ENCODE measurements at places on chromosomes 13 and 19.
A peak's percentile ranks its signal among the peaks of the same experiment; 100 is the strongest.

DNA sequence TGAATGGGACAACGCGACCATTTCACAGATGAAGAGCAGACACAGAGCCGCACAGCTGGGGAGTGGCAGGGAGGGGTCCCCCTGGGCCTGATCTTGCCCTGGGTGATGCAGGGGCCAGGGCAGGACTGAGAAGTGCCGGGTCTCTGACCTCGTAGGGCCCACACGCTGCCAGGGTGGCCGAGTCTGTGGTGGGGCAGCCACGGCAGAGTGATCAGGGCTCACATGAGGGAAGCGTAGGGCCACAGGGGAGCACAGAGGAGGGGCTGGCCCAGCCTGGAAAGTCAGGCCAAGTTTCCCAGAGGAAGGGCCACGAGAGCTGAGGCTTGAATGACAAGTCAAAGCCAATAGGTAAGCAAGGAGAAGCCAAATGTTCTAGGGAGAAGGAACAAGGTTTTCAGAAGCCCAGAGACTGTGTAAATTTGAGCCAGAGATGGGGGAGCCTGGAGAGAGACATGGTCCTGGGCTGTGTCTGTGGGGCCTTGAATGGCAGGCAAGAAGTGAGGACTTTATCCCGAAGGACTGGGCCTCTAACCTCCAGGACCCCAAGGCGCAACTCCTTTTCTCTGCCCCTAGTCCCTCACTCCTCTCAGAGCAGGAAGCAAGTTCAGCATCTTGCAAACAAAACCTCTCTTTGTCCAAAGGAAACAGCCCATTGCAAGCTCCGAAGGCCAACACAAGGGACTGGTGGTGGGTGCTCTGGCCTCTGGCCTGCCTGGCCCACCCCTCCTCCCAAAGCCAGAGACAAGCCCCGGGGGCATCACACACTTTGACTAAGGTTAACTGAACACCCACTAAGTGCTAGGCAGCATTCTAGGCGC, 31.7 kb upstream of the FXYD3 start:
- DNase-seq: no peak

- DNase-seq: peak; percentile 32
Observed at GRCh38 chr13:60590800-60591747, 194.1 kb downstream of the TDRD3 start.

DNA sequence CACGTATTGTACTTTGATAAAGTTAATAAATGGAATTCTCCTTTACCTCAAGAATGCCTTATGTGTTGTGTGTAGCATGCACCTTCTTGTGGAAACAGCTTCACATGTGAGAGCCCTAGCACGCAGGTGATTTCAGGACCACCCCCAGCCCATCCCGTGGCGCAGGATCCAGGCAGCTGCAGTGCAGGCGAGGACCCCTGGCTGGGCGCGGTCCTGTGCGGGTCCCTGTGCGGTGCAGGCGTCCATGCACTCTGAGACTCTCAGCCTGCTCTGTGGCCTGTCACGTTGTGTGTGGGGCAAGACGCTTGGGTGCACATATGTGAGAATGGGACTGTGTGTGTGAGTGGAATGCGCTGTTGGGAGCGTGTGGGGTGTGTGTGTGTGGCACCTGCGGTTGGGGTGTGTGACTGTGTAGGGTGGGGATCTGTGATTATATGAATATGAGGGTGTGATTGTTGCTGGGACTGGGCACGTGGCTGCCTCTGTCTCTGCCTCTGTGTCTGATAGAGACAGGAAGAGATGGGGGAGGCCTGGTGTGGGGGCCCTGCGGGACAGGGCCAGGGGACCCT, 30.8 kb downstream of the WTIP start:
- DNase-seq: no peak

DNA sequence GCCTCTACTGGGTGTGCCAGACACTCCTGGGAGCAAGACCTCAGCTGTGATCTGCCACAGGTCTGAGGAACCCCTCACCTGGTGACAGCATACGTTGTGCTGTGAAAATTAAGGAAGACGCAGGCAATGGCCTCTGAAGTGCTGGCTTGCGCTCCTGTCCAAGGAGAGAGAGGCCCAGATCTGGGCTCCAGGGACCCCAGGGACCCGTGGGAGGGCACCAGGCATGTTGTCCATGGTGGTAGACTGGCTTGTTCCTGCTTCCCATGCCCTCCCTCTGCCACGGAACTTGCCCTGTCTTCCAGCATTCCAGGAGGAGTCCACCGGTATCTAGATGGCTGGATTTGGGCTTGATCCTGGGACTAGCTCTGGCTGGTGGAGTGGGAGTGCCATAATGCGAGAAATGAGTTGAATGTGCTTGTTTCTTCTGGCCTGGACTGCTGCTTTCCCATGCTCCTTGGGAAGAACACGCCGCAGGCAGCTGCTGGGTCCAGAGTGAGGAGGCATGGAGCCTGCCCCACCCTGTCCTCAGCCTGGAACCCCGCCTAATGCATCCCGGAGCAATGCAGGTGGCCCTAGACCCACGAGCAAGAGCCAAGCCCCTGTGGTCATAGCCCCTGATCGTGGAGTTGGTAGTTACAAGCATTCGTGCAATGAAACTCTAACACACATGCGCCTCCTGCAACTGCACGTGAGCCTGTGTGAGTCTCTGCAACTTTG, 190.2 kb downstream of the TEX29 start:
- DNase-seq: no peak

DNA sequence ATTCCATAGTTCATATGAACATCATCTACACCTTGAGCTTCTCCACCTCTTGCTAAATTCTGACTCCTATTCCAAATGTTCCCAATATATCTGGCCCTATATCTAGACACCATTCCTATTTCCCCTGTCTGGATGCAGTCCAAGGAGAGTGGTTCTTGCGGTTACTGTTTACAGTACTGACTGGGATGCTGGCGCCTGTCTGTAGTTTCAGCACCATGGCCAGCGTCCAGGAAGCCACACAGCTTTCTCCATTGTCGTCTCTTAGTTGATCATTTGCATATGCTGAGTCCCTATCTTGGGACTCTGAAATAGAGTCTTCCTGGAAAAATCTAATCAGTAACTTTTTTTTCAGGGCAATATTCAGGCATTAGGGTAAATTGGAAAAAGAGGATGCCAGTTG, 14.9 kb downstream of the LAIR2 start:
- DNase-seq: peak; percentile 40

DNA sequence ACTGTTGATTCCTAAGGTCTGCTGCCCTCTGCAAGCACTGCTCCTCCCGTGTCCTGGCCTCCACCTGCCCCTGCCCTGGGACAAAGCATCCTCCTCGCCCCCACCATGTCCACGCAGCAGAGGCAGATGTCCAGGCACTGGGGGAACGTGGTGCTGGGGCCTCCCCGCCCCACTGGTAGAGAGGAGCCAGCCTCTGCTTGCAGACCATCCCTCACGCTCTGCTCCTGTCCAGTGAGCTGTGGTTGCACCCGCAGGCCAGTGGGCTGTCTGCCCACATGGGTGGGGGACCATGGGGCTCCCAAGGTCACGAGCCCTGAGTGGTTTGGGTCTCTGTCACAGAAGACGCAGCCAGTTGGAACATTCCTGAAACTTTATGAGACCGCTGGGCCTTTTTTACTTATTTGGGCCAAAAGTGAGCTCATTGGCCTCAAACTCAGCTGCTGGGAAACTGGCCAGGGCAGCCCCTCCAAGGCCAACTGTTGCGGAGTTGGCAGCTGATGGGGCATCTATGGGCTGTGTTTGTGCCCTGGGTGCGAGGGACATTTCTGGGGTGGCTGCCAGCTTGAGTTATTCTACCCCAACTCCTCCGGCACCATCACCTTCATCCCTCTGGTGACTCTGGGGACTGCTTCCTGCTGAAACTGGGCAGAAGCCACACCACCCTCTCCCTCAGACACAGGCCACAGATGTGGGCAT, 64.8 kb upstream of the F7 start:
- DNase-seq: no peak

- DNase-seq: no peak
Observed at GRCh38 chr13:99659866-99660554, 158.7 kb downstream of the TM9SF2 start.

GRCh38 chr19:52211926-52212571, 22.2 kb downstream of the PPP2R1A start:
- DNase-seq: no peak

DNA sequence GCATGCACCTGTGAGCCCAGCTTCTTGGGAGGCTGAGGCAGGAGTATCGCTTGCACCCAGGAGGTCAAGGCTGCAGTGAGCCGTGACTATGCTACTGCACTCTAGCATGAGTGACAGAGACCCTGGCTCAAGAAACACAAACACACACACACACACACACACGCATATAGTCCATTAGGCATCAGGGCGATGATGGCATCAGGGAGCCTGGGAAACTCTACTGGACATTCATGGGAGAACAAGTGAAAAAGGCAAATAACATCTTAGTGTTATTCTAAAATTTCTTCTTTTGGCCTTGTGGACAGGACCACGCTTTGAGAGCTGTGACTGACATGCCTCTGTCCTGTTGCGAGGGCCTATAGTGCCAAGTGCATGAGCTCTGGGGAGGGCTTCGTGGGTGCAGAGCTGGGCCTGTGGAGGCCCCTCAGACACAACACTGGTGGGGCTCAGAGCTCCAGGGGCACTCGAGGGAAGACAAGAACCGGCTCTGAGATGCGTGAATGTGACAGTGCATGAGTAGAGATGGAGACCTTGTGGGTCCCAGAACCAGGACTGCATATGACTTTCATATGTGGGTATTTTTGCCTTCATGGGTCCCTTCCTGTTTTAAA, 8.0 kb upstream of the USF2 start:
- DNase-seq: no peak

DNA sequence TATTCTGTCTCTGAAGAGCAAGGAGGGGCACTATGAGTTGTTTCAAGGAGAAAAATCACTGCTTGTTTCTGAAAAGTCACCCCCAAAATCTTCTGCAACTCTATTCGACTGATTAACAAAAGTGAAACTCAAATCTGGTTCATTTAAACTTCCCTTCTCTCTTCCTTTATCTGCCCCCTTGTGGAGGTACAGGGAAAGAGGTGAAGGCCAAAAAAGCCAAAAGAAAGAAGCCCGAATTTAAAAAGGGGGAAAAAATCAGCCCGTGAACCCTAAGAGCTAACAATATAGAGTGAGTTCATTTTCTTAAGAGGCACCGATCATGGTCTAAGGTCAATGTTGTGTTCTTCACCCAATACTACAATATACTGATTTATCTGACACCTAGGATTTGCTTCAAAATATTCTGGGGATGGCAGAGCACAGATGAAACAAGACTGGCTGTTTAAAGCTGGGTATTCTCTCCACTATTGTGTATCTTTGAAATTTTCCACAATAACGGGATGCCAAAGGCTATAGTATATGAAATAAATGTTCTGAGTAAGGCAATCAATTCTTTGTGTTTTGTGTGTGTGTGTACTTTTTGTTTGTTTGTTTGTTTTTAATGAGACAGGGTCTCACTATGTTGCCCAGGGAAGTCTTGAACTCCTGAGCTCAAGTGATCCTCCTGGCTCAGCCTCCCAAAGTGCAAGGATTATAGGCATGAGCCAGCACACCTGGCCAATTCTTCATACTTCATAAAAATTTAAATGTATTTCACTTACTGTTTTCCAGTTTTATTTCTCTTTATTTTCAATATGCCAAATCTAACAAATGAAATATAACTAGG, 55.0 kb upstream of the EEF1AKMT1 start:
- DNase-seq: no peak

Data from CMK (cell line).